Caki2 (cell line): ENCODE measurements at places on chromosomes 3 and 15. TPM values are rescaled to one million over a fixed set of nuclear protein-coding genes. Genes with fewer than 3 reads are reported as not detected.

- DNase-seq: no peak
These were observed 14.1 kb upstream of the SATB1 start for GRCh38 chr3:18439281-18439680.

DNA sequence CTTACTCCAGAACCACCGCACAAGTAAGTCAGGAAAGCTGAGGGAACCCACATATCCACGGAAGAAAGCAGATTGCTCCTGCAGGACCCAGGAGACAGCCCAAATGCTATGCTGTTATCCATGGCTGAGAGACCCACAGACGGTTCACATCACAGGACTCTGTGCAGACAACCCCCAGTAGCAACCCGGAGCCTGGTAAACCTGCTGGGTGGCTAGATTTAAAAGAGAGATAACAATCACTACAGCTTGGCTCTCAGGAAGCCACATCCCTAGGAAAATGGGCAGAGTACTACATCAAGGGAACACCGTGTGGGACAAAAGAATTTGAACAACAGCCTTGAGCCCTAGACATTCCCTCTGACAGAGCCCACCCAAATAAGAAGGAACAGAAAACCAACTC, 13.8 kb upstream of the TRIM42 start:
- DNase-seq: no peak

The RLBP1 gene
- not detected in 2 replicates for total RNA-seq

GRCh38 chr3:195185583-195185982, 85.4 kb downstream of the XXYLT1 start:
- no peak for DNase-seq

DNA sequence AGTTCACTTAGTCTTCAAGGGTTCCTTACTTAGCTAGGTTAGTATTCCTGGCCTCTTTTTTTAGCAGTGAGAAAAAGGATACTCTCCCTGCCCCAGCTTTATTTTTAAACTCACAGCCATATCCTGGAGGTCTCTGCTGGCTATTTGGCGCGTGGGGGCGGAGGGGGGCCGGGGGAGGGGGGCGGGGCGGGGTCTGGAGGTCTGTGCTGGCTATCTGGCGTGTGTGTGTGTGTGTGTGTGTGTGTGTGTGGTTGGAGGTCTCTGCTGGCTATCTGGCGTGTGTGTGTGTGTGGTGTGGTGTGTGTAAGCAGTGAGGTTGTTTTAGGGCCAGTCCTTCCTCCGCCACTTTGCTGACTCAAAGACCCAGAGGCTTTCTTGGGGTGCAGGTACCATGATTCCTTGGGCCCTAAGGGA, 579 bp upstream of the PLAAT1 start:
- DNase-seq: no peak

The DZIP1L gene
- total RNA-seq: 6.3 and 8.9 TPM in 2 replicates

The SSUH2 gene
- total RNA-seq: 6.4 TPM in 1 of 2 replicates, not detected in the other

The GNB4 gene
- total RNA-seq: 42.6 and 50.1 TPM in 2 replicates

The SLC12A1 gene
- not detected in 2 replicates for total RNA-seq

DNA sequence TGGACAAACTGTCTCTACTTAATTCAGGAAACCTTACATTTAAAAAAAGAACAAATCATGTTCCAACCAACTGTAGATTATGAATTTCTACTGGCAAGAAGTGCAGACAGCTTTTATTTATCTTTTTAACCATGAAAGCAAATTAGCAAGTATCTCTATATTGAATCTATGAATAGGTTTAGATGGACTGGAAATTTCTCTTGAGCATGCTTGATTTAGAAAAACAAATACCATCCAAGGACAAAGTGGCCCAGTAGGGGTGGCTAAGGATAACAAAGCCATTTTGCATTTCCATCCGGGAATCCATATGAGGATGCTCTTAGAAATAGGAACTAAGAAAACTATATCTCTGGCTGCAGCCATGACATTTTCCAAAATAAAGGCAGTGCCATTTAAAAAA, 150.6 kb downstream of the KCNMB2 start:
- DNase-seq: no peak

The KBTBD13 gene
- not detected in 2 replicates for total RNA-seq

DNA sequence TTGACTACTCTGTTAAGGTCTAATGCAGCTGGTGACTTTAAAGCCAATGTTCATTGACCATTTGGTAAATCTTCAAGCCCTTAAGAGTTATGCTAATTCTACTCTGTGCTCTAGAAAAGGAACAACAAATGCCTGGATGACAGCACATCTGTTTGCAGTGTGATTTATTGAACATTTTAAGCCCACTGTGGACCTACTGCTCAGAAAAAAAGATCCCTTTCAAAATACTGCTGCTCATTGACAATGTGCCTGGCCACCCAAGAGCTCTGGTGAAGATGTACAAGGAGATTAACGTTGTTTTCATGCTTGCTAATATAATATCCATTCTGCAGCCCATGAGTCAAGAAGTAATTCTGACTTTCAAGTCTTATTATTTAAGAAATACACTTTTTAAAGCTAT, 110.8 kb downstream of the TBC1D5 start:
- DNase-seq: no peak

The ZPLD1 gene
- total RNA-seq: 0.84 TPM in 1 of 2 replicates, not detected in the other

GRCh38 chr3:182738583-182739411, 54.5 kb upstream of the ATP11B start:
- DNase-seq: peak; percentile 20

The DPPA2 gene
- 0.51 TPM in 1 of 2 replicates, not detected in the other for total RNA-seq

GRCh38 chr15:71651750-71652186, 158.6 kb upstream of the NR2E3 start:
- DNase-seq: peak; percentile 62

DNA sequence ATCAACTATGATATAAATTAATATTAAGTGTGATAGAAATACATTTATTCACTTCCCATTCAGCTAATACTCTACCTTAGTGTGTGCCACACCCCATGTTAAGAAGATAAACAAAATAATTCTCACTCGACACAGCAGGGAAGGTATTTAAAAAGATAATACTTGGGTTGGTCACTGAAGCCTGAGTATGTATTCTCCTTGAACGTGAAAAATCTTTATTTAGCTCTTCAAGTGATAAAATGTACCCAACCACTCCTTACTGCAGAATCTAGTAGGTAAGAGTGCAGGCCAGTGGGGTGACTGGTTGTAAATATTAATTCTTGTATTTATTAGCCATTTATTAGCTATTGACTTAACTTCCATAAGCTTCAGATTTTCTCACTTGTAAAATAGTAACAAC, 372.7 kb upstream of the THBS1 start:
- DNase-seq: no peak

- DNase-seq: peak; percentile 6
These were observed 14.6 kb upstream of the IL17RD start for GRCh38 chr3:57179580-57180410.

The FLNB gene
- total RNA-seq: 173 and 197 TPM in 2 replicates

DNA sequence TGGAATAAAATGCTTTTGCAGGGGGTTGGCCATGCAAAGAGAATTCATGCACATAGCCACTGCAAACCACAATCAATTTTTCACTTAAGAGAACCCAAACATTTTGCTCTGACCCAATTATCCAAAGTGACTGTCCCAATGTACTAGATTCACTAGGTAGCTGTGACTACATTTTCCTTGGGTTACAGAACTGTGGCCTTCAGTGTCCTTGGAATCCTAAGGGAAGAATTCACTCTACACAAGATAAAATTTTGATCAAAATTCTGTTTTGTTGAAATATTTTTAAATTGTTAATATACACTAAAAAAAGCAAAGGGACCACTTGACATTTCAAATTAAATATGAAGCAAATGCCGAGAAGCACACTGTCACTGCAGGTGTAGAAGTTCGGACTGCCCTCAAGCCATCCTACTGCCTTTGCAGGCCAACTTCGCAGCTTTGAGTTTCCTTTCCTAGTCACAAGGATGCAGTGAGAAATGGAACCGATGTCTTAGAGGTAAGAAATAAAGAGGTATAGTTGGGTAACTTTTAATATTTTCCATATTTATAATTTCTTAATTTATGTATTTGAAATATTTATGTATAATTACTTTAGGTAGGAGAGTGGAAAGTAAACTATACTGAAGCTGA, 527 bp upstream of the ASB14 start:
- DNase-seq: no peak

GRCh38 chr3:49469037-49469935, 781 bp upstream of the DAG1 start:
- DNase-seq: peak; percentile 12

- peak; percentile 20 for DNase-seq
These were observed 6.9 kb upstream of the FOXB1 start for GRCh38 chr15:59997070-59997701.

GRCh38 chr3:85877631-85878030, 918.8 kb downstream of the CADM2 start:
- DNase-seq: no peak

DNA sequence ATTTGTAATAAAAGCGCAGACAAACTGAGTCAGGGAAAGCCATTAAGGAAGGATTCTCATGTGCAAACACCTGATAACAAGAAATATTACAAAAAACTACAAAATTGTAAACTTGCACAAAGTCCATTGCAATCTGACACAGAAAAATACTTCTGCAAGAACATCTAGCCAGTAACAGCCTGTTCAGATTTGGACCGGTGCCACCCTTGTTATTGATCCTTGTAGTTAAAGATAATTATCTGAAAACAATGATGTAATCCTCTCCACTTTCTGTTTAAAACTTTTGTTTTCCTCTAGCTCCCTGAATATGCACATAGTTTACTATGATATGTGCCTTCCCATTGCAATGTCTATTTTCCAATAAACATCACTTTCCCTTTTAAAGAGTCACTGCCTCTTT, 1090.2 kb downstream of the PLOD2 start:
- no peak for DNase-seq

DNA sequence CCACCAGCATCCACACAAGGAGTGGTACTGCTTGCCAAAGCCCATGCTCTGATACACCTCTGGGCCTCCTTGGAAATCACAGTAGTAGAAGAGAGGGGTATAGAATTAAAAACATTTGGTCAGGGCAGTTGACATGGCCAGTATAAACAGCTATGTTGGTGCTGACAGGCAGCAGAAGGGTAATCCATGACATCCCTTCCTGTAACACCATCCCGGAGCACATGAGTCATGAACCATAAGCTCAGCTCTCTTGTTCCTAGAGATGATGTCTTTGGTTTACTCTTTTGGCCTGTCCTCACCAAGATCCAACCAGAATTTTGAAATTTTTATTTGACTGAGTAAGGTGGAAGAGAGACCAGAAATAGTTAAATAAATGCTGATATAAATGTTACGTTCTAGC, 132.6 kb upstream of the CTDSPL start:
- no peak for DNase-seq

The EFCAB12 gene
- not detected in 2 replicates for total RNA-seq

The PAQR9 gene
- 0.03 TPM in 1 of 2 replicates, not detected in the other for total RNA-seq

The PRICKLE2 gene
- 0.24 and 20.2 TPM in 2 replicates for total RNA-seq

DNA sequence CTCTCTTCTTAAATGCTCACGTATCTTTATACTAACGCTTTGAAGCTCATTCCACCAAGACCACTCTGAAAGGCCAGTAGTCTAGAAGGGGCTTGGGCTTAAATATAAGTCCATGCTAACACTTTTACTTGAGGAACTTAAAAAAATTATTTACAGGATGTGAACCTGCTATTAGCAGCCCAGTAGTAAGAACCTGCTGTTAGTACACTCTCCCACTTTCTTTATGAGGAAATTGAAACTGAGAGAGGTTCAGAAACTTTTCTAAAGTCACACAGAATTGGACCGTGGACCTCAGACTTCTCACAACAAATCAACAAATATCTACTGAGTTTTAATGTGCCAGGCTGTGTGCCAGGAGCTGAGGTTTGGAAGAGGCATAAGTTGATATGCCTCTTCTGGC, 53.4 kb downstream of the SYNPR start:
- DNase-seq: no peak

The FGF12 gene
- 1.5 and 2.6 TPM in 2 replicates for total RNA-seq

The EPB42 gene
- not detected in 2 replicates for total RNA-seq

DNA sequence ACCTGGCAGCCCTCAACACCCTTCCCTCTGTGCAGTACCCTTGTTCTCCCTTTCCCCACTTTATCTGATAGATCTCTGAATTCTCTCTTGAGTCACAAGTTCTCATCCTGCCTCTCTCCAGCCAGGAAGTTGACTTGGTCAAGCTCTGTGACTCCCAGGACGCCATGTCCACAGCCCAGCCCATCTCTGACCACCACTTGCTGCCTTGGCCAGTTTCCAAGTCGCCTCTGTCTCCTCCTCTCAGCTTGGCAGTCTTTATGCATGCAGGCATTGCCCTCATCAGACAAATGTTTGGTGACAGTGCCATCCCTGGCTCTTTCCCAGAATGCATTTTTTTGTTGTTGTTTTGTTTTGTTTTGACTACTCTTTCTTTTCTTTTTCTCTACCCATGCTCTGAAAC, 25.7 kb downstream of the ZNF35 start:
- DNase-seq: no peak
